ENCODE measurements at places on chromosomes 2 and 18. TPM values are rescaled to one million over a fixed set of nuclear protein-coding genes. Genes with fewer than 3 reads are reported as not detected.

The DSC3 gene
- total RNA-seq = 1.2 TPM

The CD207 gene
- total RNA-seq = not detected

The ASB18 gene
- not detected for total RNA-seq

The SERPINB5 gene
- not detected for total RNA-seq

The APOB gene
- total RNA-seq = 22.2 TPM

The ASPRV1 gene
- total RNA-seq = 1.2 TPM

The POTEJ gene
- total RNA-seq = 0.19 TPM

The AMER3 gene
- total RNA-seq = 7.0 TPM

The RNF181 gene
- total RNA-seq = 85.7 TPM

DNA sequence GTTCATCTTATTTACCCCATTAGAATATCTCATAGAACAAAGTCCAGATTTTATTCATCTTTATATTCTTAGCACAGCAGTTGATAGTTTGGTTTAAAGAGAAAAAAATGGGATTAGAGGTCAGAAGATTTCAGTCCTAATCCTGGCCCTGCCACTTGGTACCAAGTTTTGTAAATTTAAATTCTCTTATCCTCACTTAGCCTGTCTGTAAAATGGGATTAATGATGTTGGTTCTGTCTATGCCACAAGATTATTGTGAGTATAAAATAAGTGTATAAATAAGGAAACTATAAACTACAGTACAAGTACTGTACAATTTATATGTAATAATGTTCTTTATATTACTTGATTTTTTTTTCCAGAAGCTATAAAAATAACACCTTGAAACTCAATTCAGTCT is 17.1 kb upstream of the DRC1 start:
- DNase-seq = no peak

GRCh38 chr2:169683054-169683424 is 11.2 kb downstream of the CFAP210 start:
- no peak for DNase-seq

DNA sequence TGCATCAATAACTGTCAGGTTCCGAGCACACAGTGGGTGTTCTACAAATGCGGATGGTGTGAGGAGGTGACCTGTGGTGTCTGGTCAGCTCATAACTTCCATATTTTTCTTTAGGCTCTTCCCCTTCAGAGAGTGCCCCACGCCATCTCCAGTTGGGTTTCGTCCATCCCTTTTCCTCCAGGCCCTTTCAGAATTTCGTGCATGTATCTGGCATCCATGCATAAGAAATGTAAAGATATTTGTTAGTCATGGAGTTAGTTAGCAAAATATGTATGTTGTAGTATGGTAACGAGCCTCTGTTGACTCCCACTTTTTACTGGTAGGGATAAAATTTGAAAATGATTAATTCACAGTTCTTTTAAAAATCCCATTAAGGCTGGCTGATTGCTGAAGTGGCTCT is 67.2 kb downstream of the SNTG2 start:
- no peak for DNase-seq

- DNase-seq = no peak
Observed at GRCh38 chr2:36404754-36405153, 49.2 kb downstream of the CRIM1 start.

- no peak for DNase-seq
Observed at GRCh38 chr18:52342456-52342855, 2.5 kb downstream of the DCC start.

GRCh38 chr2:161424891-161425727 is 9.0 kb downstream of the TBR1 start:
- DNase-seq = no peak

GRCh38 chr2:18123577-18123976 is 245.1 kb downstream of the KCNS3 start:
- no peak for DNase-seq

- no peak for DNase-seq
Observed at GRCh38 chr2:56102866-56103265, 80.9 kb upstream of the CCDC85A start.

- no peak for DNase-seq
Observed at GRCh38 chr2:8857709-8858108, 20.3 kb upstream of the KIDINS220 start.

- DNase-seq = peak; percentile 40
Observed at GRCh38 chr2:219352448-219353023, 20.0 kb upstream of the RESP18 start.

- DNase-seq = no peak
Observed at GRCh38 chr18:62576845-62577512, 54.2 kb downstream of the ZCCHC2 start.

- DNase-seq = no peak
Observed at GRCh38 chr2:47504174-47504810, 101.3 kb downstream of the MSH2 start.

- no peak for DNase-seq
Observed at GRCh38 chr2:157415591-157416101, 28.2 kb downstream of the CYTIP start.

DNA sequence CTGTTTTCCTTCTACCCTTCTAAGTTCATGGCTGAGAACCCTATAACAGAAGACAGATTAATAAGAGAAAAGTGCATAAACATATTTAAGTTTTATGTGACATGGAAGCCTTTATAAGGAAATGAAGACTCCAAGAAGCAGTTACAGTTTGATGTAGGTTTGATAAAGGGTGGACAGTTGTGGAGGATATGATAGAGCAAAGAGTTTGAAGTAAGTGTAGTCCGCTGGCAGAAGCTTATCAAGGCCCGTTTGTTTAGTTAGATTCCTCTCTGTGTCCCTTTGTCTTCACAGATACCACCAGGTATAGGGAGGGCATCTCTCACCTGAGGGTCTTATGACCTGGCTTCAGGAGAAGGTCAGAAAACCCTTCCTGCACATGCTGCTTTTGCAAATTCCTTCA is 10.4 kb upstream of the CASP8 start:
- no peak for DNase-seq

- DNase-seq = no peak
Observed at GRCh38 chr2:209584915-209585314, 161.1 kb downstream of the MAP2 start.

GRCh38 chr2:236674238-236674637 is 104.6 kb downstream of the ACKR3 start:
- no peak for DNase-seq

DNA sequence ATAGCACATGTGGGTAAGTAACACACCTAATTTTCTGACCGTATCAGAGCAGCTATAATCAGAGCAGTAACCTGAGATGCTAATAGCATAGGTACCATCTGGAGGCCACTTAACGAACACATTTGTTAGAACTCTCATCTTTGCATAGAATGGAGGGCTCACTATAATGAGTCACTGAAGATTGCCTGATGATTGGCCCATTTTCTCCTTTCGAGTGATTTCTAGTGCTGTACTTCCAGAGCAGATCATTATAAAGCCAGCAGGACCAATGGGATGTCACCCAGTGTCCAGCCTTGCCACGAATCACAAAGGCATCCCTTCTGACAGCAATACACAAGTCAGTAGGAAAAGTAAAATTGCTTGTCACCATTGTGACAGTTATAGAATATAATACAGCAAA is 81.7 kb upstream of the REV1 start:
- no peak for DNase-seq

DNA sequence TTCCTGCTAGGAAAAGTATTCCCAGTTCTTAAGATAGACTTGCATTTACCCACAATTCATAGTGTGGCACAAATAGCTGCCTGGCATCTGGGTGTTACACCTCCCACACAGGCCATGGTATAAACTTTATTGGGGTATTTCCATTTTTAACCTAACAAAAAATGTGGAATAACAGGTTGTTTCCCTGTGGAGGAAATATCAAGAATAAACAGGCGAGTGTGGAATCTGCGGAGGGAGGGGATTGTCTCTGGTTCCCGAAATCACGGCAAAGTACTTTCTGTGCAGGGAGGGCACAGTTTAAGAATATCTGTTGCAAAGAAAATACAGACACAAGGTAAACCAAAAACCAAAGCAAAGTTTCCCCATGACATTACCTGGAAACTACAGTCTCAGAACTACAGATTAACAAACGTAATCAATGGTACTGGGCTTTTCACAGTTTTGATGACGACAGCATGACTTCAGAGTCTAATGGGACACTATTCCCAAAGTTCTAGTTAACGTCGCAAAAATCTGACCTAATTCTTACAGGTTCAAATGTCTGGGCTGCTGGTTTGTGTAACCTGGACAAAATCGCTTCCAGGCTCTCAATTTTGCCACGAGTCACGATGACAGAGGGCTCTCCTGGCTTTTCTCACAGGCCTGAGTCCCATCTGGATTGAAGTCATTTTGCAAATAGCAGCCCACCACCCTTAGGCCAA is 1.4 kb downstream of the STARD7 start:
- DNase-seq = no peak

GRCh38 chr2:156021146-156022040 is 311.1 kb downstream of the NR4A2 start:
- DNase-seq = no peak

- no peak for DNase-seq
Observed at GRCh38 chr2:85854166-85854509, 34.7 kb downstream of the ST3GAL5 start.

GRCh38 chr18:59715966-59716369 is 18.7 kb upstream of the CCBE1 start:
- no peak for DNase-seq

Measured in progenitor cell of endocrine pancreas (in vitro differentiated cells).